SK-N-DZ (cell line): ENCODE measurements at places on chromosomes 4 and X.

- no peak for DNase-seq
Measured at GRCh38 chrX:108072746-108073145, 18.6 kb downstream of the PSMD10 start.

GRCh38 chr4:178240891-178241290 lies 798.7 kb upstream of the AGA start:
- no peak for DNase-seq

DNA sequence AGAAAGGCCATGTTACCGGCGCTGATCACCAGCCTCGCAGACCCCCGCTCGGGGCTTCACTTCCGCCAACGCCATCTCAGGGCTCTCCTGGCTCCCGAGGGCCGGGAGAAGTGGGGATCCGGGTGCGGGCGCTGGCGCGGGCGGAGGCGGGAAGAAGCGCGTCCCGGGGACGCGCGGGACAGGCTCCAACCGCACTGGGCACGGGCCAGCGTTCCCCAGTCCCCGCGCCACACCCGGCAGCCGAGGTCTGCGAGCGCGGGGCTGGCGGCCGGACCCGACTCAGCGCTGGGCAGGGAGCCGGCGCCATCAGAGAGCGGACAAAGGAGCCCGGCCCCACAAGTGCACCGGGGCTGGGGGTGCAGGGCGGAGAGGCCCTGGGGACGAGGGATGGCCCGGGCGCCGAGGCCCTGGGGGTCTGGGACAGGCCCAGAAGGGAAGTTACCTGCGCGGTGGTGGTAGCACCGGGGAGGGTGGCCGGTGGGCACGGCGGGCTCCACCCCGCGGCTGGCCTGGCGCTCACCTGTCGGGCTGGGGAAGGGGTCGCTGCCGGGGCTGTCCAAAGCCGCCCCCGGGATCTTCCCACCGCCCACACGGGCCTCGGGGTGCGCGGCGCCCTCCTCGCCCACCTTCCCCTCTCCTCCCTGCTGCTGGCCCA lies 449 bp downstream of the CTPS2 start:
- peak; percentile 18 for DNase-seq

DNA sequence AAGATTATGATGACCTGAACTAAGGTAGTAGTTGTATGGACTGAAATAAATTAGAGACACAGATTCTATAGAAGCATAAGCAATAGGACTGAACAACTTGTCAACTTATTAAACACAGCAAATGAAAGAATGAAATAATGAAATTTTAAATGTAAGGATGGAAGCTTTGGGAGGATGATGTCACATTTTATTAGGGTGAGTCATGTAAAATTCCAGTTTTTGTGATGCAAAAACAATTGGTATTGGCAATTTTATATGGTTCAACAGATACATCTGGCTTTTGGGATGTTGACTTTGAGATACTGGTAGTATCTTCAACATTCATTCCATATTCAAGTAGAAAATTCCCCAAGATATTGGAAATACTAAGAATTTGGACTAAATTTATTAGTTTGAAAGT lies 72.7 kb upstream of the IL15 start:
- DNase-seq, result no peak

DNA sequence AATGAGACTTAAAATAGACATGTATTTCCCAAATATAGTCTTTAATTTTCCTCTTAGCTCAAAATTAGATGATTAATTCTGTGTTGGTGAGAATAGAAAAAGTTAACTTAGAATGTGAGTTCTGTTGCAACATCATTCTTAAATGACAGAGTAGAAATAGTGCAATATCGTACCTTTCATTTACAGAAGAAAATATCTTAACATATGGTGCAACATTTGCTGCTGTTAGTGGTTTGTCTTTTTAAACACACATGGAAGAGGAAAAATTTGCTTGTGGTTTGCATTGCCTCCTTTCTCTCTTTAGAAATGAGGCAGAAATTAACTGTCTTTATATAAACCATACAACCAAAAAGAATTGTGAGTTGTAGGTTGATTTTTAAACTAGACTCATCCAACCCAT lies 39.3 kb upstream of the FHDC1 start:
- DNase-seq, result no peak

DNA sequence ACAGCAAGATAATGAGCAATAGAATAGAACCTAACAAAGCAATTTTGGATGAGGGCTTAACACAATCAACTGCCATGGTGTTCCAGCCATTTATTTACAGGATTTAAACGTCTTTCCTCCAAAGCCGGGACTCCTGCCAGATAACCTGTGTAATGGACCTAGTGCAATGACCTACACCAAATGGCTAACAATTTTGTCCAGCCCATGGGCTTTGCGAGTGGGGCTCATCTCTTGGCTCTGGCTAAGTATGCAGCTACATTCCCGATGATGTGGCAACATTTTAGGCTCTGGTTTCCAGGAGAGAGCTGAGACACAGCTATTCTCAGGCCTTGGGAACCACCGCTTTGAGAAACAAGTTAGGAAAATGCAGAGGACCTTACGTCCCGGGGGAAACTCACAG lies 822.3 kb upstream of the FTHL17 start:
- no peak for DNase-seq

GRCh38 chr4:94219402-94219801 lies 11.7 kb downstream of the SMARCAD1 start:
- DNase-seq, result no peak

- DNase-seq, result no peak
Measured at GRCh38 chr4:87555773-87556619, 26.8 kb upstream of the SPARCL1 start.

DNA sequence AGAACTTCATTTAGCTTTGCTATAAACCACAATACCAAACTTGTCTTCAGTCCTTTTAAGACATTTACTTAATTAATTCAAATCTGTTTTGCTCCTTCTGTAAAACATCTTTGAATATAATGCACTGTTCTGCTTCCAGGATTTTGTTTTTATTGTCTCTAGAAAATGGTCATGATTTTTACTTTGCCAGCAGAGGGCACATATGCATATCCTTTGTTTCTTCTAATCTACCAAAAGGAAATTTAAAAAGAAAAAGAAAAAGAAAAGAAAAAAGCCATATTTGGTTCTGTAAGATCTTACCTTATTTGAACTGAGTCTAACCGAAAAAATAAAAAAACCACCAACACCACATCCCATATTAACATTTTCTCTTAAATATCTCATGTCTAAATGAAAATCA lies 101.9 kb upstream of the CCSER1 start:
- DNase-seq, result peak; percentile 48

GRCh38 chr4:4631150-4631549 lies 89.3 kb upstream of the STX18 start:
- DNase-seq, result no peak

- DNase-seq, result no peak
Measured at GRCh38 chr4:52096048-52096447, 44.9 kb downstream of the SPATA18 start.

DNA sequence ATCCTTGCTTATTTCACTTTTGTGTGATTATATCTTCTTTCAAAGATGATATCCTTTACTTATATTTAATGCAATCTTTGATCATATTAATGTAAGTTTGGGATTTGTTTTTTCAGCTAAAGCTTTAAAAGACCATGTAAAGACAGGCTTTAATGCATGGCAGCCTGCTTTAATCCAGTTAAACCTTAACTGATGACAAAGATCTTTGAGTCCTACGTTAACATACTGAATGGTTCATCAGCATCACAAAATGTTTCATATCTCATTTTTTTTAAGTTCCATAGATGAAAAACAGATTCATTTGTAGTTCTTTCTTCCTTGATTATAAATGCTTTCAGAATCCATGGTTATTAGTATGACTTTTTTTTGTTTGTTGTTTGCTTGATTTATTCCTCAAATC lies 1102.8 kb downstream of the FSTL5 start:
- DNase-seq, result peak; percentile 53

DNA sequence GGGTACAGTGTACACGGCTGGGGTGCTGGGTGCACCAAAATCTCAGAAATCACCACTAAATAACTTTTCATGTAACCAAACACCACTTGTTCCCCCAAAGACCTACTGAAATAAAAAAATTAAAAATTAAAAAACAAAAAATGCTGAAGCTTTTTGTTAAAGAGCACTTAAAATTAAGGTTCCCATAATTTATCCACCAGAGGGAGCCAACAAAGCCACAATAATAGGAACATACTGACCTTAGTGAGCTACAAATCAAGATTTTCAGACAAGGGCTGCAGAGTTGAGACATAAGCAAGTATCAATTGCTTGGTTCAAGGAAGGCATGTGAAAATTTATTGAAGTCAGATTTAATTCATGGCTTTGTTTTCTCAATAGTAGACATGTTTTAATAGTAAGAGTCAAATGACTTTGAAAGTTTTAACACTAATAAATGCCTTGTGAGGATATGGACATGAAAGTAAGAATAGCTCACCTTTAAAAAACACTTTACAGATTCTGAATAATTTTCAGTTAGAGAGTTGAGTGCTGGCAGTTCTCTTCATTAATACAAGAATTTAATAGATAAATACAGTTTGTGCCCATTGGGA lies 43.0 kb upstream of the SCOC start:
- peak; percentile 16 for DNase-seq

- DNase-seq, result no peak
Measured at GRCh38 chr4:71559957-71560571, 221.2 kb downstream of the SLC4A4 start.

DNA sequence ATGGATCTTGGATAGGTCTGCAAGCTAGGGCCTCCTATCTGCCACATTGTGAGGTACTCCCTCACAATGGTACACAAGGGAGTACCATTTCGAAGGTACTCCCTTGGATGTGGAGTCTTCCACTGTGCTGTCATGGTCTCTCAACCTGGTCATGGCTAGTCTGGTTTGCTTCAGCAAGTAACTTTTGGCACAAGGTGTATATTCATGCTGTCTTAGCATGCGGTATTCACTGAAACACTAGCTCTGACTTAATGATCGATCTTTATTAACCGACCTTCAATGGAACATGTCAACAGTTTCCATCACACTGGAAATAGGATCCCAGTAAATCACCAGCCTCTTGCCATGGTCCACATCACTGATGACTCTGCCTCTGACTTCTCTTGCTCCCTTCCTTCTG lies 77.5 kb upstream of the HS3ST1 start:
- no peak for DNase-seq

GRCh38 chr4:186557486-186557885 lies 2.1 kb upstream of the MTNR1A start:
- peak; percentile 66 for DNase-seq

DNA sequence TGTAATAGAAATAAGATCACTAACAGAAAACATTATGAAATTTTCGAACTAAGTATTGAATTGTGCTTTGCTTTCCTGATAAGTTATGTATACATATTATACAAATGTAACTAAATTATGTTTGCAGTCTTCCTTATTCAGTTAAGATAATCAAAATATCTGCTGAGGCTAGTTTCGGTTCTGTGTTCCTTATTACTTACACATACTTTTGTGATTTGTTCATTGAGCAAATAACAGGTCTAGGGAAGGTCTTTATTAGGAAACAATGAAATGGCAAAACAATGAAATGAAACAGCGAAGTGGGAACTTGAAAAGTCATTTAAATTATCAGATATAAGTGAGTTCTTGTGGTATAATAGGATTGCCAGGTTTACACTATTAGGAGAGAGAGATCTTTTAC lies 352.4 kb downstream of the GRIA2 start:
- DNase-seq, result no peak

DNA sequence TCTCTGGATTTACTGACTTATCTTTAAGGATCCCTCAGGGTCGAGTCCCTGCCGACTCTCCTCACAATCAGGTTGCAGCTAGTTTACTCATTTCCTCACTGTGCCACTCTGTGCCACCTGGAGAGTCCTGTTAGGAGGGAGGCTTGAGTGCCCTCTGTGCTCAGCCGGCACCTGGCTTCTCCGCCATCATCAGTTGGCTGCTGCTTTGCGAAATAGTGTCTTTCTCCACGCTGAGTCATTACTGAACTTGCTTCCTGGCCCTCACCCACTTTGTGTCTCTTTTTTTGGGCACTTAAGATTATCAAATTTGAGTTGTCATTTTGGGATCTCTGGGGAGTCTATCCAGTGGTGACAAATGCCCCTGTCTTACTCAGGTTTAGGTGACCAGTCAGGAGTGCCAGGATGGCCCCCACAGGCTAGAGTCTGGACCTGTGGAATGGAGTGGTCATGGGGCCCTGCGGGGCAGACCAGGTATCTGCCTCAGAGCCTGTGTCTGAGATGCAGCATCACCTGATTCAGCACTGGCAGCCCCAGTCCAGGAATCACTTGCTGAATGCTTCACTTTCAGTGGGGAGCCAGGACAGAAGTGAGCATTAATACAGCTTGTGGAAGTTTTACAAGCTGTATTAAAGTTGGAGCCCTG lies 37.7 kb downstream of the JADE1 start:
- DNase-seq, result no peak

DNA sequence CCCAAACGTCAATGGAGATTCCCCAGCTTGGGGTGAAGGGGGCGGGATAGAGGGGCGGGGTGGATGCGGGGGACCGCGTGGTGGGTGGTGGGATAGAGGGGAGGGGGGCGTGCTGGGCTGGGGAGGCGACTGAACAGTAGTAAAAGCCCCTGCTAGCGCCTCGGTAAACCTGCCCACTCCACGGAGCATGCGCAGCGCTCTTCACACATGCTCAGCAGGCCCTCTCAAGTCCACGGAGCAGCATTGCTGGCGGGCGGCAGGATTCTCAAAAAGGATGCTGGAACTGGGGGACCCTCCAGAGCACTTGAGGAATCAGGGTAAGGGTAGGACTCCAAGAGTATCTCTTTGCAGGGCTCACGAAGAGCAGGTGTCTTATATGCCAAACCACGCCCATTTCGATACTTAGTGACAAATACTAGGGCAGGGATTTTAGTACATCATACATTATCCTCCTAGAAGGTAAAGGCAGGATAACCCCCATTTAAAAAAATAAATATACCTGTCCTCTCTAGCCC lies 378 bp upstream of the RPS6KA6 start:
- DNase-seq, result peak; percentile 85

DNA sequence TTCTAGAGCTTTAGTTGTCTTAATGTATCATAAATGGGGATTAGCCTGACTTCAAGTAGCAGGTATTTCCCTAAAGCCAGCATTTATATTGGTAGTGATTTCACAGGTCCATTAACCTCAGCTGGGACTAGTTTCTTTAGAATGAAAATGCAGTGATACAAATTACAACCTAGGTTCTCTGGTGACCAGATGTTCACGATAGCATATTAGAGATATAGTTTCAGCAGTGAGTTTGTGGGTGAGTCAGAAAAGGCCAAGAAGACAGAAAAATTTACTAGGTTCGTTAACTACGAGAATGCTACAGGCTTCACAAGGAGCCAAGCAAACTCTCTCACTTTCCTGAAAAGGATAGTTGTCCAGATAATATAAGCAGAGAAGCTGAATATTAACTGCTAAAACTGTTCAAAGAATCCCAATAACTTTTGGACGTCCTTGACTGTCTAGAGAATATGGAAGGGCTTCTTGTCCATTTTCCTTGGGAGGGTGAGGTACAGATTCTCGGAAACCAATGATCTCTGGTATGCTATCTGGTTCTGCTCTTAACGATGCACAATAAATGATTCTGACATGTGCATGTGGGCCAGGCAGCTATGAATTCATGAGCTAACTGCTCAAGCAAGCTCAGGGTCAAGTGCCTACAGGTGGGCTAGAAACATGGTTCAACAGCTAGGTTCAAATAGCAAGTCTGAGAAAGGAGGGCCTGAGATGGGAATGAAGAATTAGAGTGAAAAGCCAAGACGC lies 6.0 kb upstream of the SPCS3 start:
- peak; percentile 58 for DNase-seq

- DNase-seq, result peak; percentile 38
Measured at GRCh38 chr4:80069108-80069836, 3.8 kb downstream of the ANTXR2 start.

GRCh38 chr4:3529363-3529762 lies 2.9 kb downstream of the LRPAP1 start:
- DNase-seq, result no peak
